ENCODE measurements at places on chromosomes 1 and 21. TPM values are rescaled to one million over a fixed set of nuclear protein-coding genes. Genes with fewer than 3 reads are reported as not detected.

DNA sequence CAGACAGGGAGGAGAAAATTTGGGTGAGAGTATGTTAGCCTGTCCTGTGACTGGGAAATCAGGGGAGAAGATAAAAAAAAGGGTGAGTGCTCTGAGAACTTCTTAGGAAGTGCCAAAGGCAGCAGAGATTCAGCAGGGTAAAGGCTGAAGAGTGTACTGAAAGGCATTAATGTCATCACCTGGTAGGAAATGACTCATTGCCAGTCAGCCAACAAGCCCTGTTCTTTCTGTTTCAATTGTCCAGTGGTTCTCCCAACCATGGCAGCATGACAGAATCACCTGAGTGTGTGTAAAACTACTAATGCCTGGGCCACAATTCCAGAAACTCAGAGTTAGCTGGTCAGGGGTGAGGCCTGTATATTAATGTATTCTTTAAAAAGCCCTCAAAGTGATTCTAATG is 83.5 kb downstream of the INTS7 start:
- DNase-seq: no peak

- DNase-seq: no peak
Measured at GRCh38 chr1:230877146-230877923, 9.0 kb upstream of the C1orf198 start.

Gene OR2L8
- total RNA-seq: not detected

- DNase-seq: no peak
Measured at GRCh38 chr1:31383967-31384366, 11.1 kb upstream of the FABP3 start.

- DNase-seq: no peak
Measured at GRCh38 chr1:171666114-171666769, 13.8 kb upstream of the MYOC start.

GRCh38 chr1:158961178-158961577 is 29.8 kb downstream of the PYHIN1 start:
- DNase-seq: no peak

Gene SV2A
- total RNA-seq: 5.4 TPM

DNA sequence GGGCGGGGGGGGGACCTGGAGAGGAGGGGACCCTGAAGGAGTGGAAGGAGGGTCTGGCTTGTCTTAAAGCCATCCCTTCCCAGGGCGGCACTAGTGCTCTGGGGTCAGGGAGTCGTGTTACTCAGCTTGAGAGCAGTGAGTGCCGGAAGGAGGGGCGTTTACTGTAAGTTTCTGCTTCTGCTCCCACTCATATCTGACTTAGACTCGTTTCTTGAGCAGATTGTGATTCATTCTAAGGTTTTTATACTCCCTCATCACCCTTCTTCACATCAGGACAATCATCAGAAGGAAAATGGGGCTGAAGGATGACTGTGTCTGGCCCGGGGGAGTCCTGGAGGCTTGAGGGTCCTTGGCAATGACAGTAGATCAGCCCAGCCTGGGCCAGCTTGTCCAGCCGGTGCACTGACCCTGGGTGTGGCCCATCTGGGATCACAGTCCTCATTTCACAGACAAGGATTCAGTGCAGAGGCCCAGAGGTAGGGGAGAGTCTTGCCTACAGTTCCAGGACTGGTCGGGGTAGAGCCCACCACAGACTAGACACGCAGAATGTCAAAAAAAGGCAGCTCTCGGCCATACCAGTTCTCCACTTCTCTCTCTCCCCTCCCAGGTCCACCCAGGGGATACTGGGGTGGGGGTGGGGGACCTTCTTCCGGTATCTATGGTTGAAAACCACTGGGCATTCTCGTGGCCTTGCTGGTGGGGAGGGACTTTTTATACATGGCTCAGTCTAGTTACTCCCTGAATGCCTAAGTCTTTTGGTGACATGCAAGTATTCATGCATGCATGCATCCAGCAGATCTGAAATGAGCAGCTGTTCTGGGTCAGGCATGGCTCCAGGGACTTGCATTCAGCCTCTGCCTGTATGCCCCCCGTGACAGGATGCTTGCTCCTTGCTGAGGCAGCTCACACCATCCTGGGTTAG is 5.1 kb downstream of the TNFRSF8 start:
- DNase-seq: no peak

- no peak for DNase-seq
Measured at GRCh38 chr1:98008373-98008772, 87.5 kb upstream of the DPYD start.

Gene RAB3B
- 0.08 TPM for total RNA-seq

Gene SPRR2A
- not detected for total RNA-seq

DNA sequence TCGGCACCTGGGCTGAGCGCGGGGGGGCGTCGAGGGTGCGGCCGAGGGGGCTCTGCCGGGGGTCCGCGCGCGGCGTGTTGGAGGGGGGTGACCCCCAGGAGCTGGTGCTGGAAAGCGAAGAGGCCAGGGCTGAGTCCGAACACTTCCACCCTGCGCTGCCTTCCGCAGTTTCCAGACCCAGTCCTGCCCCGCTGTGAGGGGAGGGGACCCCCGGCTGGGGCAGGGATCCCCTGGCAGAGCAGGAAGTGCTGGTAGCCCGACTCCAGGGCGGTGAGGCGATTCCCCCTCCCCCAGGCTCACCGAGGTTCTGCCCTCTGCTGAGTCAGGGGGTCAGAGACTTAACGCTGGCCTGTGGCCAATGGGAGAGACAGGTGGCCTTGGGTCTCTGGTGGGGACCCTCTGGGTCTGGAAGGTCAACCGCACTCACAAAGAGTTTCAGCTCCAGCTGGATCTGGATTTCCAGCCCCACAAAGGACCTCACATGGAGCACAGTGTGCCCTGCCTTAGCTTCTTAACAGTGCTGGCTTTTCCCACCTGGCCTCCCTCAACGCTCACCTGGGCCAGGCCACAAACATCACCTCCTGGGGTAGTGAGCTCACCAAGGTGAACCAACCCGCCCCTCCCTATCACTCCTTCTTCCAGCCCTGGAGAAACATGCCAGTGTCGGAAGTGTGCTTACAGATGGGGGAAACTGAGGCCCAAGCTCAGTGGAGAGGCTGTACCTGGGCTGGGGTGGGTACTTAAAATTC is 39.8 kb upstream of the SYNC start:
- no peak for DNase-seq

GRCh38 chr21:14918527-14918926 is 146.3 kb downstream of the NRIP1 start:
- no peak for DNase-seq

DNA sequence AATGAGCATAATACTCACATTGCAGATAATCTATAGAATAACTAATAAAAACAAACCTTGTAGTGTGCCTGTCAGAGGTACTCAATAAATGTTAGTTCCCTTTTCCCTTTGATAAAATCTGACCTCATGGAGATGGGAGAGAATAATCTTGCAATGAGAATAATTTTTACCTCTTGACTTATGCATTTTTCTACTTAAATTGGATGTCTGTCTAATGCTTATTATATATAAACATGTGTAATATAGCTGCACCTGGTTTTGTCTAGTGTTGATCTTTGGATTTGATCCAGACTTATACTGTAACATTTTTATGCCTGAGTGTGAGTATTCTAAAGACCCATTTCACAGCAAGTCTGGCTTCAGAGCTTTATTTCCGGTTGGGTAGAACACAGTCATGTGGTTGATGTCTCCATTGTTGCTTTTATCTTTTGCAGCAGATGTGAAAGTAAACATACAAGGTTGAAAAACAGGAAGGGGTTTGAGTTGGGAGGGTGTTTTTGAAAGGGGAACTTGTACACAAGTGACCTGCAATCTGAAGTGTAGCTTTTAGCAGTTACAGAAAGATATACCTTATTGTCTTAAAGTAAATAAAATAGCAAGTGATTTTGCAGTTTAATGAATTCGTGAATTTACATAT is 12.4 kb downstream of the EPB41 start:
- no peak for DNase-seq

DNA sequence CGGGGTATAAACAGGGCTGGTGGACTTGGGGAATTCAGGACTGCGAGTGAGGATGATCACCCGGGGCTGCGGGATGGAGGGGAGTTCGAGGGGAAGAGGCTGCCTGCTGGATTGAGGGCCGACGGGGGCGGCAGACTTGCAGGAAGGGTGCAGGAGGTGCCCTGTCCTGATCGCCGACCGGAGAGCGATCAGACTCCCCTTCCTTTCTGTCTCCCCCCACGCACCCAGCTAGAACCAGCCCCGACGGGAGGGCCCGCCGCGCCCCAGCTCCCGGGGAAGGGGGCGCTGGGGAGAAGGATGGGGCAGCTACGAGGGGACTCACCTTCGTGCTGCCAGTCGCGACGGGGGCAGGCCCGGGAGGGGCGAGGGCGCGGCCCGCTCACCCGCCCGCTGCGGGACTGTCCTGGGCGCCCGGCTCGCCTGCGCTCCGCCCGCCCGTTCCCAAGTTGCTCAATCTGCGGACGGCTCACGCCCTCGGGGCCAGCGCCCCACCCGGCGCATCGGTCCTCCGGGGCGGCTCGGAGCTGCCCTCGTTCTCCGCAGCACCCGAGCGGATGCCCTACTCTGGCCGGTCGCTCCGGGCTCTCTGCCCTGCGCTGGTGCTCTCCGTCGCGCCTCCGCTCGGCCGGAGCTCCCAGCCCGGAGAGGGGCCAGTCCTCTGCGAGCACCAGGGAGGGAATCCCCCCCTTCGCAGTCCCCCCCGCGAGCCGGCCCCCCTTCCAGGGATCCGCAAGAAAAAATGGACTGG is at the start of gene RSPO1:
Gene RSPO1 (minus strand): TSS at position 649 of the 748 bp plus-strand sequence. CDS start 5,231 bp downstream, outside the sequence.
- no peak for DNase-seq

Gene IL19
- 0.19 TPM for total RNA-seq

DNA sequence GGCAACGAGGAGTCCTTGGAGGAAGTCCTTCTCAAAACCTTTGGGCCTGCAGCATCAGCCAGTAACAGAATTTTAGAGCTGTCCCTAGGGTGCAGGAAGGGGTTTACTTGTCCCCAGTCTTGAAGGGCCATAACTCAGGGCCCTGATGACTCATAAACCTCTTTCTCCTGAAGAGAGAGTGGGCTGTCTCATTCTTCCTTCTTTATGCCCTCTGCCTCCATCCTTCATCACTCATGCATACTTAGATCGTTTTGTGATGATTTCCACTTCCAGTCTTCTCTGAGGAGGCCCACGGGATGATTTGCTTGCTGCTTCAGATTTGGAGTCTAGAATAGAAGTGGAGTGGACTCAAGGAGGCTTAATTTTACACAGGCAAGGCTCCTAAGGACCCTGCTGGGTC is 60.2 kb downstream of the NDUFS5 start:
- DNase-seq: no peak

DNA sequence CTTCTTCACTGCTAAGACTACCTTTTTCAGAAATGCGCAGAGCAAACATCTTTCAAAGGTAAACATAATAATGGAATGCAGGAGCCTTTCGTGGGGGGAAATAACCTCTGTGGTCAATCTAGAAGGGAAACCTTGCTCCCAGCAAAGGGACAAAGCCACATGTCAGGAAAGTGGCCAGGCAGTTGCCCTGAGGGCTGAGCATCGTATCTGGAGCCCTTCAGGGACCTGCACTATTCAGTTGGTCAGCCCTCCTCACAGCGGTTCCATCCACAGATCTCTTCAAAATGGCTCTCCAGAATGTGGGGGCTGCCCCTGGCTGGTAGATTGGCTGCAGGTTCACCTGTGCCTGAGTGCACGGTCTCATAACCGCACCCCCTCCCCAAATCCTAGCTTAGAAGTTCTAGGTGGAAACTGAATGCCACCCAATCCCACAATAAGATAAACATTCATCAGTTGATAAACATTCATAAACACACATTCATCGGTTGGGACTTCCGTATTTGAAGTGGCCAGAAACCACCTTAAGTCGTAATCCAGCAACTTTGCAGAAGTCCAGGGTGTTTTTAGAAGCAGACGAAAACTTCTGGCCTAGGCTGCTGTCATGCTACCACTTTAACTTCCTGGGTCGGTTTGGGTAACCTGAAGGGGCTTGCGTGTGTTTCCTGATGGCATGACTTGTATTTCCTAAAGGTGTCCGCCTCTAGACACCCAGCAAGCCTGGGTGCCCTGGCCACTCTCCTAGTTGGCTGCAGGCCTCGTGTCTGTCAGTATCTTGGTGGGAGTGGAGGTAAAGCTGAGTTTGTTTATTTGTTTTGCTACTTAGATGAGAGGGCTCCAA is 50.5 kb downstream of the RASSF5 start:
- no peak for DNase-seq

DNA sequence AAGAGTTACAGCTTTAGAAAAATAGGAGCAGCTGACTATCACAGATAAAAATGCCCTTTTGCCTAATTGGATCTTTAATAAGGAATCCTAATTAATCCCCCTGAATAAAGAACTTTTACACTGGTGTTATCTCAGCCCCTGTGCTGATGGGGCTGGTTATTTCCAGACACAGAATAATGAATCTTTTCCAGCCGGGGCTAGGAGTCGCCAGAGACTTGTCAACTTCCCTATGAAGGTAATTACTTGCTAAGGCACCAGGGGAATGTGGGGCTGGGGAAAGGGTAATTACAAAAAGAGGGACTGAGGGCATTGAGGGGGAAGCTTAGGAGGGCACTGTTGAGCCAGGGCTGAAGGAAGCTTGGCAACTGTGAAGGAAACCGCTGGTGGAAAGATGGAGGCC is 34.5 kb downstream of the HMGB4 start:
- no peak for DNase-seq

GRCh38 chr1:183443011-183443410 is 24.8 kb upstream of the NMNAT2 start:
- DNase-seq: no peak

Gene NPHS2
- total RNA-seq: not detected

DNA sequence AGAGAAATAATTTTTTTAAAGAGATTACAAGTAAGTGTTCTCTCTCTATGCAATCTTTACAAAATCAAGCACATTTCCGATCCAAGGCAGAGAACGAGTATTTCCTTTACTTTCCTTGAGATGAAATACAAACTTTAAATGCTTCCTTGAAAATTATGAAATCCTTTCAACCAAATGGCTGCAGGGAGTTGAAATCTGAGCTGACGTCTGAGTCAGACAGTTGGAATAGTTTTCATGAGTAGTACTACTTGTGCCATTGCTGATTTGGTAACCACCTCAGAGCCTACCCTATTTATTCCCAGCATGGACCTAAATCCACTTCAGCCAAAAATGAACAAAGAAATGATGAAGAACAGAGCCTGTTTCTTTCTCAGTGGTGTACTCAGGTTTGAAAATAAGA is 183.6 kb downstream of the GIPC2 start:
- DNase-seq: no peak

- no peak for DNase-seq
Measured at GRCh38 chr1:46725736-46726108, 6.8 kb upstream of the EFCAB14 start.

DNA sequence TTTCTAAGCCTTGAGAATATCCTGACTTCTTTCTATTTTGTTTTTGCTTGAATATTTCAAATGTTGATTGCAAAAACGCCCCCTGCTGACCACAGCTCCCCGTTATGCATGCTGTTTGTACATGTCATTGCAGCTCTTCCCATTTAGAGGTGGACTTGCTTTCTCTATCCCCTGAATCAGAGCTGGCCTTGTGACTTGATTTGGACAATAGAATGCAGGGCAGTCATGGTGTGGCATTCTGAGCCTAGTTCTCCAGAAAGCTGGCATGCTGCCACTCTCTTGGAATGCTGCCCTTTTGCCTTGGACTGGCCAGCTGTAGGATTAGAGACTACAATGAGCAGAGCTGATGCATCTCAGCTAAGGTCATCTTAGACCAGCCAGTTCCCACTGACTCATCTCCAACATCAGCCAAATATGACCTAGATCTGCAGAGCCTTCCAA is 1561.5 kb downstream of the MRPL39 start:
- peak; percentile 4 for DNase-seq

Gene HES3
- total RNA-seq: not detected

Measured in activated T-cell treated with anti-CD3 and anti-CD28 coated beads, Interleukin-2, amount 50 U/mL, for 4 hours (primary cell).